ENCODE measurements at places on chromosomes 6 and 20. TPM values are rescaled to one million over a fixed set of nuclear protein-coding genes. Genes with fewer than 3 reads are reported as not detected.

GRCh38 chr6:156852147-156852857, 75.1 kb downstream of the ARID1B start:
- DNase-seq: no peak

DNA sequence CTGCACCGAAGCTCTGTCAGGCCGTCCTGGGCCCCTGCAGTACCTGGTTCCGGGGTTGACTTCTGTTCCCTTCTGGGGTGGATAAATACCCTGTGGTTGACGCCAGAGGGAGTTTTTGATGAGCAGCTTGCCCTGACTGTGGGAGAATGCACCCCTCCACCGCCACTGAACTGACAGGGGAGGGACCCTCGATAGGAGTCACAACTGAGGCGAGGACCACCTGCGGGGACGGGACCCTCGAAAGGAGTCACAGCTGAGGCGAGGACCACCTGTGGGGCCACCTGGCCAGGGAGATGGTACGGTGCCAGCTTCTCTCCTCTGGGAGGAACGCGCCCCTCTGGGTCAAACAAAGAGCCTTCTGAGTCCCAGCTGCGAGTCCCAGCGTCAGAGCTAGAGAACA, 100.1 kb upstream of the FRMD1 start:
- no peak for DNase-seq

Gene LAMA5
- total RNA-seq: 113 TPM

GRCh38 chr6:101454106-101454676, 60.7 kb downstream of the GRIK2 start:
- no peak for DNase-seq

GRCh38 chr6:17820055-17820454, 113.3 kb upstream of the NUP153 start:
- no peak for DNase-seq

GRCh38 chr6:5012519-5012918, 8.7 kb upstream of the RPP40 start:
- DNase-seq: no peak
